Activated naive CD4-positive, alpha-beta T cell treated with anti-CD3 and anti-CD28 coated beads, Interleukin-2, amount 50 U/mL, for 72 hours (primary cell): ENCODE measurements at places on chromosomes 6 and 20.

DNA sequence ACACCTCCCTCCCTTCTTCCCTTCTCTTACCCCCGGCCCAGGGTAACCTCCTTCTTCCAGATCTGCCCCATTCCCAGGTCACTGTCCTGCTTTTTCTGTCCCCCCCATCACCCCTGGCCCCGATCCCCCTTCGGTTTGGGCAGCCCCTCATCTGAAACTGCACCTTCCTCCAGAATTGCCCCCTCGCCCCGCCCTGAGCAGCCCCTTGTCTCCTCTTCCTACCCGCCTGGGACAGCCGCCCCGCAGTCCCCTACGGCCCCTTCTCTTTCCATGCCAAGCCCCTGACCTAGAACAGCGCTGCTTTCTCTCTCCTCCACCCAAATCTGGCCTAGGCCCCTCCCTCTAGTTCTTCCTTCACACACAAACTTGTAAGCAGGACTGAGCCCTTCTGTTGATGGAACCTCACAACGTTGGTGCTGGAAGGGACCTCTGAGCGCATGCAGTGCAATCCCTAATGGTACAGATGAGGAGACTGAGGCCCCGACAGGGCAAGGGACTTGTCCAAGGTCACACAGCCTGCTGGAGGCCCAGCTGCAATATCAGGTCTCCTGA is 630 bp downstream of the PPP2R5D start:
- no peak for DNase-seq

- DNase-seq, result no peak
These were observed 606.6 kb downstream of the MAFB start for GRCh38 chr20:40082436-40082835.

- no peak for DNase-seq
These were observed 750.6 kb upstream of the ADGRB3 start for GRCh38 chr6:67884442-67884841.

- DNase-seq, result no peak
These were observed 8.3 kb upstream of the ISM1 start for GRCh38 chr20:13212750-13213149.

DNA sequence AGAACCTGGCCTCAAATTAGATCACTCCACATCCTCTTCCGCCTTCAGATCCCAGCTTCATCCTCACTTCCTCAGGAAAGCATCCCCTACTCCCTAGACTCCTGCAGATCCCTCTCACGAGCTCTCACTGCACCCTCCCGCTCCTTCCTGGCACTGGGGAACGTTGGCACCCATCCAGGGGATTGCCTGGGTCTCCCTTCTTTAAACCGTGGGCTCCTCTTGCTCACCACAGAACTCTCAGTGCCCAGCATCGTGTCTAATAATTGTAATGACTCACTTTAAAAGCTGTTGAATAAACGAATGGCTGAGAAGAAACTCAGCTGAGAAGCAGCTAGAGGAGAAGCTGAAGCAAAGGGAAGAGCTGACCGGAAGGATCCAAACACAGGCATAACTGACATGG is 20.4 kb downstream of the ZC3H12D start:
- no peak for DNase-seq

DNA sequence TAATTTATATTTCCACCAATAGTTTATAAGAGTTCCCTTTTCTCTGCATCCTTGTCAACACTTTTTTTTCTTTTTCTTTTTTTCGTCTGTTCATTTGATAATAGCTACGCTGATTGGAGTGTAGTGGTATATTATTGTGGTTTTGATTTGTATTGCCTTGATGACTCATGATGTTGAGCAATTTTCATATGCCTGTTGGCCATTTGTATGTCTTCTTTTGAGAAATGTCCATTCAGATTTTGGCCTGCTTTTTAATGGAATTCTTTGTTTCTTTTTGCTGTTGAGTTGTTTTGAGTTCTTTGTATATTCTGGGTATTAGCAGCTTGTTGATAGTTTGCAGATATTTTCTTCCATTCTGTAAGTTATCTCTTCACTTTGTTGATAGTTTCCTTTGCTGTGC is 773.4 kb downstream of the KIF16B start:
- no peak for DNase-seq

- peak; percentile 24 for DNase-seq
These were observed 534 bp downstream of the NANP start for GRCh38 chr20:25623225-25623735.

GRCh38 chr20:58512808-58513552 is 2.2 kb downstream of the APCDD1L start:
- no peak for DNase-seq

DNA sequence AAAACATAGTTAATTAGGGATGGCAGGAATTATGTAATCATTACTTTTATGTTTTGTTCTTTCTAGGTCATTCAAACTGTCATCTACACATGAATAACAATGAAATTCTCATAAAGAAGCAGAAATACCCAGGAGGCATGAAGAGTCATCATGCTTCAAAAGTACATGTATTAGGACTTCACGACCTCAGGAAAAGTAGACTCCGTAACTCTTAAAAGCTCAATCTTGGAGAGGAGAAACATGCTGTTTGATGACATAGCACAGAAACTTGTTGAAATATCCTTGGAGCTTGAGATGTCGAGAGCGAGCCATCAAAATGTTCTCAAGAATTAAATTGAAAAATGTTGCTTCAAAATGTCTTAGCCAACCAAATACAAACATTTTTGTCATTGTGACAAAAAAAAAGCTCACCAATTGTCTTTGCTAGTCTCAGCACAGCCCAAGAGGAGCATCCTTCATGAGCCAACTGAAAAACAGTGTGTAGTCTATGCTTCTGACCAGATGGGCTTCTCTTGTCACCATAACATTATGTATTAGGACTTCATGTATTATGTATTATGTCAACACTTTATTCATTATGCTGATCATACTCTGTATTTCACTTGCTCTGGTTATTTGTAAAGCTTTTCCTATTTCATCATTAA is 28.2 kb upstream of the ANKEF1 start:
- no peak for DNase-seq

DNA sequence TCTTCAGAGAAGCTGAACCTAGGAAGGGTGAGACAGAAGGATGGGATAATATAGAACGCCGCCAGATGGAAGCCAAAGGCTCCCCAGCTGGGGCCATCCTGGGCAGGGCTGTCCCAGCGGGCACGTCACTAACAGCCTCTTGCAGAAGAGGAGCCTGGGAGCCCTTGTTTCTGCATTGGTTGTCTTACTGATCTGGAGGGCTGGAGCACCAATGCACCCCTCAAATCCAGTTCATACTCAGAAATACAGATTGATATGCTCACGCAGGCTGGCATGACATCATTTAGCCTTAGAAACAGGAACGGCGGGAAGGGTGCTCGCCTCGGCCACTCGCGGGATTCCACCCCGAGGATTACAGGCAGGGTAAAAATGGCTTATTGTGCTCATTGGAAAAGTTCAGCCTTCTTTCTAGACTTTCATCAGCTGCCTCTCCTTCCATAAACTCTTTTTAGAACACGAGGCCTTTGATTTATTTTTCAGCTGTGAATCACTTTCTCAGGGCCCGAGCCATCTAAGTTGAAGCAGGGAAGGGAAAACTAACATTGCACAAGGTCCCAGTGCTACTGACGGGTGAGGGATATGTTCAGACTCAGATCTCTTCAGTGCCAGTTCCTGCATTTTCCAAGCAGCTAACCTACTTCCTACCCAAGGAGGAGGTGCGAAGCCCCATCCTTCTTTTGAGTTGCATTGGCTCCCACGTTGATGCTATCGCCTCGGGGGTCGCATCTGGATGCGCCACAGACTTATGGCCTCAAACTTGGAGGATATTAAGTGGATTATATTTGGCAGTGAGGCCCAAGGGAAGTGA is 82.3 kb downstream of the GMPR start:
- no peak for DNase-seq

DNA sequence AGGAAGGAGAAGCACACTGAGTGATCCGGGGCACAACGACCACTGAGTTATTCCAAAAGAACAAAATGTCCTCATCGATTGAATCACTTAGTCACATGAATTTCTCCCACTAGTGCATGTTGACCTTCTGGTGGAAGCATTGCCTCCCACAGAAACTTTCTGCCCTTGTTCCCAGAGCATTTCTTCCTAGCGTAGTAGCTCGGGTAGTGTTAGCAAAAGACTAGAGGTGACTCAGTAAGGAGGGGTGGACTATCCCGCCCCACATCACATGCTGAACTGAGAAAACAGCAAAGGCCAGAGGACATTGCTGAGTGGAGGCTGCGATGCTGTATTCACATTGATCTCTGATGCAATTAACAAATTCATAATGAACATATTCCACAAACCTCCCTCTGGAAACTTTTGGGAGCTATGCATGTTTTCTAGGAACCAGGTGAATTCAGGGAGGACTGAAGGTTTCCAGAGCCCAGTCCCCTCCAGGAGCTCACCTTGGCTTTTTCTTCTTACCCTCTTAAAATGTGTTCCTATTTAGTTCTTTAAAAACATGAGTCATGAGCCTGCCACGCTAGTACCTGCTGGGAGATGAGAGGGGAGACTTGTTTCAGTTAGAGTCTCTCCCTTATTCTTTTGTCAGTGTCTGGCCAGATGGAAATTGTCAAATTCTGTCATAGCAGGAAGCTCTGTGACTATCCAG is 507.9 kb downstream of the CDH26 start:
- no peak for DNase-seq

- no peak for DNase-seq
These were observed 203.2 kb upstream of the THBS2 start for GRCh38 chr6:169456840-169457239.

DNA sequence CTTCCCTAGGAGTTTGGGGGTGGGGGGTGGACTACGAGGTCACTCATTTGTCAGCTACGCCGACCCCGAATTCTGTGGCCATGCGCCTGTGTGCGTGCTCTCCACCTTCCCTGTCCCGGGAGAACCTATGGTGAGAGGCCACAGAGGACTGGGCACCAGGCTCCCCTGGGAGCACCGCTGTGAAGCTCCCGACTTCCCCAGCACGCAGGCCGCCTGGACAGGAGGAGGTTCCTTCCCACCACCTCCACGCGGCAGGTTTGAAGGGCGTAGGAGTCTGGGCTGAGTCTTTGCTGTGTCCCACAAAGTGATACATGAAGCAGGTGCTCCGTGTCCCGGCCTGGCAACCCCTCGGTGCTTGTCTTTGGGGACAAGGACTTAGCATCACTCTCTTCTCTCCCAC is 107.2 kb downstream of the CDH4 start:
- DNase-seq, result no peak

DNA sequence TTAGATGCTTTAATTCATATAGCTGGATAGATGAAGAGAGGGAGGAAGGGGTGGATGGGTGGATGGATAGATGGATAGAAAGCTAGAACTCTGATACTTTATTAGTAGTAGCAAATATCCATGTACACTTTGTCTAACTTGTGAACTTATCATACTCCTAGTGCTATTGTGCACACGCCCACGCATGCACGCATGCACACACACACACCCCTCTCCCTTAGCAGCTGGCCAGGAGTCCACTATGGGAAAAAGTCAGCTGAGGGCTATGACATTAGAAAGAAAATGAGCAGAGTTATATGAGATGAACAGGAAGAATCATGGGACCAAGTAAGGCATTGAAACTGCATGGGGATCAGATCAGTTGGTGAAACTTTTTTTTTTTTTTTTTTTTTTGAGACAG is 28.6 kb downstream of the TAB2 start:
- no peak for DNase-seq
